Mucosa of descending colon (tissue), 3 donors: ENCODE measurements at places on chromosomes 11 and 22. TPM values are rescaled to one million over a fixed set of nuclear protein-coding genes. Genes with fewer than 3 reads are reported as not detected.
A peak's percentile ranks its signal among the peaks of the same experiment; 100 is the strongest.

DNA sequence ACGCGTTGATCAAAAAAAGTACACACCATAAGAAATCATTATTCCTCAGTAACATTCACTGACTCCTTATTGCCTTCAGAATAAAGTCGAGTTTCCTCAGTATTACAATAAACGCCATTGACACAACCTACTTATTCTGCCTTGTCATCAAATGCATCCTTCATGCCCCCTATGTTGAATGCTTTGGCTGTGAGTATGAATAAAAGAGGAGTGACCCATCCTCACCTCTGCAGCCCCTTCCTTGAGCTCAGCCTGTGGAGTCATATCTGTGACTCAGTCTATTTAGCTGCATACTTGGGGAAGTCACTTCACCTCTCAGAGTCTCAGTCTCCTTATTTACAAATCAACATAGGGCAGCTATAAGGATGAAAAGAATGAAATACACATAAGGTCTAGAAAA lies 65.1 kb downstream of the USP35 start:
- no peak for DNase-seq

- no peak for DNase-seq
These were observed 93.7 kb upstream of the SPON1 start for GRCh38 chr11:13868710-13869397.

- DNase-seq: no peak
These were observed 3.9 kb downstream of the SCGB2A2 start for GRCh38 chr11:62273789-62274275.

GRCh38 chr11:45298718-45299117 lies 12.6 kb upstream of the SYT13 start:
- DNase-seq: no peak

DNA sequence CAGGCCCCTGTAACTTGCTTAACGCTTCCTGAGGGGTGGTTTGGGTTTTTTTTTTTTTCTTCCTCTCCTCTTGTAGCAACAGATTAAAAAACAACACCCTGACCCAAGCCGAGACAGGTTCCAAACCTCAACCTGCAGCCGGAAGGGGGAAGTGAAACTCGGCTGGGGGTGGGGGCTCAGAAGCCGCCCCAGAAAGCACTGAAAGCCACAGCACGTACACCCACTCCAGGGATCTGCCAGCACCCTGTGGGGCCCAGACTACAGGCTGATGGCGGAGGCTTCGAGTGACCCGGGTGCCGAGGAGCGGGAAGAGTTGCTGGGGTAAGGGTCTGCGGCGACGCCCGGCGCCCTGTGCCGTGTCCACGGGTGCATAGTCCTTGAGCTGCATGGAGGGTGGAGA lies at the start of gene LSP1:
Gene LSP1 (plus strand): TSS at position 208 of the 400 bp plus-strand sequence. CDS start 61 bp downstream, at position 269.
- peak; percentile 66 for DNase-seq

DNA sequence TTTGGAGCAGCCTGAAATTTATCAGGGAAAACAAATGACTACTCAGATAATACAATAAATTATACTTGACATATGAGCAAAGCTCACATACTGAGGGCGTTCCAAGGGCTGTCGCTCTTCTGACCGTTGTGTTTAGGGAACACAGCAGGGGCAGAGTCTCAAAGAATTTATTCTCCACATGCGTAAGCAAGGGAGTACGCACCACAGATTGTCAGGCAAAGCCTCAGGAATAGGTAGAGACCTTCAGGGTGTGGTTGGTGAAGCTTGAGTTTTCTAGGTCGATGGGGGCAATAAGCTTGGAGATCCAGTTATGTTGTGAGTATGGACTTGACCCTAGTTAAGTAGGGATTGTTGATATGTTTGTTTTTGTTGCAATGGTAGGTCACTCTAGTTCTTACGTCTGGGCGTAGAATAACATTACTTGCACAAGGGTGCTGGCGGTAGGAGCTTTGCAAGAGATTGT lies 830 bp downstream of the ACAT1 start:
- no peak for DNase-seq

GRCh38 chr11:103051981-103052380 lies 40.0 kb downstream of the DCUN1D5 start:
- DNase-seq: no peak

DNA sequence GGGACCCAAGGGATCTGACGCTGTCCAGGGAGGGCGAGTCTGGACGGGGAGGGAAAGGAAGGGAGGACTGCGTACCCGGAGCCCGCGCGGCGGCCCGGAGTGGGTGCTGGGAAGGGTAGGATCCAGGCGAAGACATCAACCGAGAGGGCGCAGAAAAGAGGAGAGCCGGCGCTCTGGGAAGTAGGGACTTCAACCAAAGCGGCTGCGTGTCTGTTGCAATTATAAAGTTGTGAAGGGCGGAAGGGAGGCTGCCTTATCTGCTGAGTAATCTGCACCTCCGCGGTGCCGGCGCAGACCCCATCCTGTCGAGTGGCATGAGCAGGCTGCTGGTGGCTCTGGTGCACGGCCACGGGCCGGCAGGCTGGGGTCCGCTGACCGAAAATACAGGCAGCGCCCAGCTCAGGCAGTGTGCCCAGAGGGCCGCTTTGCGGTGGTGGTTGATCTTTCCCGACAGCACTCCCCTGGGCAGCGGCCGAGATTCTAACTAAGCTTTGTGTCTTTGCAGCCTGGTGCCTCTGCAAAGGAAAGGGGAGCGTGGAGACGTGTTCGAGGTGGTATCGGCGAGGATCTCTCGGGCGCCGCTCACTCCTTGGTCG lies 978 bp downstream of the C11orf87 start:
- no peak for DNase-seq

DNA sequence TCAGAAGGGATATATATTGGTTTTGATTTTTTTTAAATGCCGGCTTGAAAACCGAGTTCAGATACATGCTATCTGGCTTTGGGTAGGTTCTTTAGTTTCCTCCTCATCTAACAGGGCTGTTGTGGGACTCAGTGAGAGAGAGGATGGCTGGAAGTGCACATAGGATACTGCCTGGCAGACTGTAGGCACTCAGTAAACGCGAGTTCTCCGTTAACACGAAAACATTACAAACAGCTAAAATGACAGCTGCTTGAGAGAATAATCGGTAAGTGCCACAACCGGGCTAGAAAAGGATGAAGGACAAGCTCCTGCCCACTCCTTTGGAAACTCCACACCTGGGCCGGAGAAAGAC lies 369 bp downstream of the XRRA1 start:
- DNase-seq: no peak

DNA sequence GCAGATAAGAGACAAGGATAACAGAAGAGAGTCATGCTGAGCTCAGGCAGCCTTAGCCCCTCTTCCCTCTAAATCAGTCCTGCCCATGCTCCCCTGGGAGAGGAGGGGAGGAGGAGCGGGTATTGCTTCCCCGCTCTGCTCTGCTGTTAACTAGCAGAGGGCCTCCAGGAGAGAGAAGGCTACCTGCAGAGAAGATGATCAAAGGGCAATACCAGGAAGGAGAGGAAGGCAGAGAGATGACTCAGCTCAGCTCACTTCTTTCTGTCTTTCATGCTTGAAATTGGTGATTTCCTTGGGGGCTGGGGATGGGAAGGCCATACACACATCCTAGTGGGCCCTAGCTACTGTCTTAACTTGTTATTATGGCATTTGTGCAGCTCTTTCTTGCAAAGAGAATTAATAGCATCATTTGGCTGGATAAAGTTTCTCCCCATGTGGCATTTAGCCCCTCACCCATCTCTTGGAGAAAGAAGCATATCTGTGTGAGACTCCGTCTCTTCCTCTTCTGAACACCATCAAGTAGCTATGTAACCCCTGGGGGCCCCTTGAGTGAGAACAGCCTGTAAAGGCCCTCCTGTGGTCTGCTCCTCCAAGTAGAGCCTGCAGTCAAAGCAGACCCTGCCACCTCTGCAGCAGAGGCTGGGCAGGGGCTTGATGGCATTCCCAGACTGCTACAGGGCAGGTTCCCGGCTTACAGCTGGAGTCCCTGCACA lies 33.4 kb upstream of the AMOTL1 start:
- DNase-seq: no peak

DNA sequence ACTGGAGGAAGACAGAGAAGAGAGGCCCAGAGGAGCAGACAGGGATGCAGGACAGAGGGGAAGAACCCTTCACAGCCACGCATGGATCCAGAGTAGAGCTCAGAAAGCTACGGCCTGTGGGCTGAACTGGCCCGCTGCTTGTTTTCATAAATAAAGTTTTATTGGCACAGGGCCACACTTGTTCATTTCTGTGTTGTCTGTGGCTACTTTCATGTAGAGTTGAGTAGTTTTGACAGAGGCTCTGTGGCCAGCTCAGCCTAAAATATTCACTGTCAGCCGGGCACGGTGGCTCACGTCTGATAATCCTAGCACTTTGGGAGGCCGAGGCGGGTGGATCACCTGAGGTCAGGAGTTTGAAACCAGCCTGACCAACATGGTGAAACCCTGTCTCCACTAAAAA lies 26.2 kb upstream of the GAL start:
- DNase-seq: no peak

GRCh38 chr11:132072858-132073211 lies 702.4 kb downstream of the NTM start:
- no peak for DNase-seq

DNA sequence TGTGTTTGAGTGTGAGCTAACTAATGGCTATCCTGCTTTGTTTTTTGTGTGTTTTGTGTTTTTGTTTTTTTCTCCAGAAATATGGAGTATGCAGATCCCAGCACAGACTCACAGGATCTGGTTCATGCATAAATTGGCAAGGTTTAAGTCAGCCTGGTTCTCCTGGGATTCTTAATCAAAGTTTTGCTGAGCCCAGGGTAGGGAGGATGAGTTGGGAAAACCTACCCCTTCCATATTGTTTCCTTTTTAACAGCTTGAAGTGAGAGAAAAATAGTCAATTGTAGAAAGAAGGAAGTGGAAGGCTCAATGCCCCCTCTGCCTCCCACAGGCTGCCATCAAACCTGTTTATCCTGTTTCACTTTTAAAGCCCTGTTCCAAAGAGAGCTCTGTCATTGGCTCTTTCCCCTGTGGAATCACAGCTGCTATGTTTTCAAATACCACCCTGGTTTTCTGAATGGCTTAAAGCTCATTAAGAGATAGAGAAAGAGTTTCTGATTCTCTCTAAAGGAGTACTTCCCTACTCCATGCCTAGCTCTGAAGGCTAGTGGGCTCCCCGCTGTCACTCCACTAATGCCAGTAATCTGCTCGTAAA lies 23.4 kb upstream of the CADM1 start:
- DNase-seq: no peak

DNA sequence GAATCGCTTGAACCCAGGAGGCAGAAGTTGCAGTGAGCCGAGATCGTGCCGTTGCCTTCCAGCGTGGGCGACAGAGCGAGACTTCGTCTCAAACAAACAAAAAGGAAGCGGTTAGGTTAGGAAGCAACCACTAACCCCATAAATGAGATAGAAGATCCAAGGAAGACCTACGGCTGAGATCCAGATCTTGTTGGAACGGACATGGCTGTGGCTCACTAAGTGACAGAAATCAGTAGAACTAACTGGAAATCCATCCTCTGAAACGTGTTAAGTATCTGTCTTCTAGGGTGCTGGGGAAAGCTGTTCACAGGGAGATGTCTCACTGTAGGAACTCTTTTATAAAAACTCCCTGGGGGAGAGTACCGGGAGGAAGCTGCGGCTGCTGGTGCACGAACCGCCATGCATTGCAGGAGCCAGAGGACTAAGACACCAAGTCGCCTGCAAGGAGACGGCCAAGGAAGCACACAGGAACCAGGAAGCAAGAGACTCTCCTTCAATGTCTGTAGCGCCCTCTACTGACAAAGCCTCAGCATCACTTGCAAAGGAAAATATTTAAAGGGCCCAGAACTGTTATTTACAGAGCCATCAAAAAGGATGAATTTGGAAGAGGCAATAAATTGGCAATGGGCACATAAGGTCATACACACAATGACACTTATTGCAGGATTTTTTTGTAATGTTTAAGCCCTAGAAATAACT lies 16.9 kb upstream of the SPTY2D1 start:
- DNase-seq: peak; percentile 44

DNA sequence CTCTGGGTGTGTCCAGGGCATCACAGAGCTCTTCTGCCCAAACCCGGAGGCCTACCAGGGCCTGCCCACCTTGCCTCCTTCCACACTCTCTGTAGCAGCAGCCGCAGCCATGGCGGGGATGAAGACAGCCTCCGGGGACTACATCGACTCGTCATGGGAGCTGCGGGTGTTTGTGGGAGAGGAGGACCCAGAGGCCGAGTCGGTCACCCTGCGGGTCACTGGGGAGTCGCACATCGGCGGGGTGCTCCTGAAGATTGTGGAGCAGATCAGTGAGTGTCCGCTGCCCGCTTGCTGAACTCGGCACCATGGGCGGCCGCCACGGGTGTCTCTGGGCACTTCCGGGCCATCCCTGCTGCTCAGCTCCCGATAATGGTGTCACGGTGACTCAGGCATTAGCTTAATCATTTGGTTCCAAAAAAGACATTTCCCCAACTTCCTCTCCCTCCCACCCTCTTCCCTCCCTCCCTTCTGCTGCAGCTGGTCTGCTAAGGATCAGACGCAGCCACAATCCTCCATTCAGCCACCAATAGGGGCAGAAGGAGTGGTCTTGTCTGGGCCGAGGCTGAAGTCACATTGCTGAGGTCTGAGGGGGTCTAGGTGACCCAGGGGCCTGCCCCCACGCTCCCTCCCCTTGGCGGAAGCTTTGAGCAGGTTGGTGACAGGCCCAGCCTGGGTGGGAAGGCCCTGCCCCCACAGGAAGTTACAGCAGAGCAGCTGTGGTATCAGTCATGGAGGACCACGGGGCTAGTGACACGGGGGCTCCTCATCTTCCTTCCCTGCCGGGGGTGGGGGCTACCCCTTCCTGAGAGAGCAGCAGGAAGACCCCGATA lies 950 bp downstream of the FERMT3 start:
- DNase-seq: peak; percentile 75

GRCh38 chr11:1444823-1445422 lies 41.7 kb downstream of the MOB2 start:
- no peak for DNase-seq

- no peak for DNase-seq
These were observed 175.7 kb downstream of the SWAP70 start for GRCh38 chr11:9839550-9839949.

GRCh38 chr11:105592035-105592434 lies 17.8 kb upstream of the GRIA4 start:
- no peak for DNase-seq

DNA sequence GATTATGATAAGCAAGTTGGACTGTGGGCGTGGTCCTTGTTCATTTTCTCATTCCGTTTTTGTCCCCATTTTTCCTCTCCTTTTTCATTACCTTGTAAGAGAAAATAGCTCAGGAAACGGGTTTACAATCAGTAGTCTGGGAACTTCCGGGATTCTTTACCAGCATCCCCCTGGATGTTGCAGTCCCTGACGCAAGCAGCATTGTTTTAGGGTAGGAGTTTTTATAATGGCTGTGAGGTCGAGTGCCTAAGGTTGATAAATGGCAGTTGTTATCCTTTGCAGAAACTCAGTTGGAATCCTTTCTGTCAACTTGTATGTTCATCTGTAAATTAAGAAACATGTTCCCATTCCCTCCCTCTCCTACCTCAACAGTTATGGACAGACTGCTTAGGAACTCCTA lies 68.3 kb downstream of the ARHGEF12 start:
- no peak for DNase-seq

GRAMD1B gene
- 4.4 TPM for total RNA-seq

TSPAN32 gene
- 2.6 TPM for total RNA-seq

OR1S2 gene
- total RNA-seq: not detected

SLC1A2 gene
- 0.12 TPM for total RNA-seq

C22orf15 gene
- not detected for total RNA-seq

MYBPC3 gene
- total RNA-seq: 1.1 TPM

LGR4 gene
- total RNA-seq: 81.9 TPM

EMID1 gene
- 4.3 TPM for total RNA-seq

PRDM11 gene
- 11.3 TPM for total RNA-seq
